Activated CD4-positive, alpha-beta T cell treated with anti-CD3 and anti-CD28 coated beads for 48 hours (primary cell): ENCODE measurements at places on chromosomes 7 and 10.
A peak's percentile ranks its signal among the peaks of the same experiment; 100 is the strongest.

- DNase-seq = no peak
Observed at GRCh38 chr7:155358066-155358947, 60.6 kb downstream of the INSIG1 start.

DNA sequence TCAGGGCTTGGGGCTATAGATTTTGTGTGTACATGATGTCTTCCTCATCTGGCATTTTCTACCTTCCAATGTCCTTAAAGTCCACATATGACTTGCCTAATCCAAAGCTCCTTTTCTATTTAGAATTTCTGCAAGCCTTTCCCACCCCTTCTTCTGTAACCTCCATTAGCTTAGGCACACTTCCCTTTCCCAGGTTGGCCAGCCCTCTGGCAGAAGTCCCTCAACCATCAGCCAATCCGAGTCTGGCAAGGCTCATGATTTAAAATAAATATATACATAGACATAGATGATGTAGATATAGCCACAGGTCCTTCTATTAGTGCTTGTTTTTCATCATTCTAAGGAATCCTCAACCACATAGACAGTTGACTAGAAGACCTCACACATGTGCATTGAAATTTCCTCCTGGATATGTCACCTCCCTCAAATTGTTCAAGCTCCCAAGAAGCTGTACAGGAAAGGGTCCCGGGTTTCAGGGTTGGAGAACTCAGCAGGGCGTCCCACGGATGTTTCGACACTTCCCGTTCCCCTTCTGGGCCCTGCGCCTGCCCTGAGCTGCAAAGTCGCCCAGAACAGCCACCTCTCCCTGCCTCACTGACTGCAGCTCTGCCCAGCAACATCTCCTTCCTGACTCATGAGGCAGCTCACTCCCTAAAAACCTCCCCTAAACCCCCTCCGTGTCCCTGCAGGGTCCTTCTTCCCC, 20.4 kb upstream of the PIK3AP1 start:
- DNase-seq = no peak

DNA sequence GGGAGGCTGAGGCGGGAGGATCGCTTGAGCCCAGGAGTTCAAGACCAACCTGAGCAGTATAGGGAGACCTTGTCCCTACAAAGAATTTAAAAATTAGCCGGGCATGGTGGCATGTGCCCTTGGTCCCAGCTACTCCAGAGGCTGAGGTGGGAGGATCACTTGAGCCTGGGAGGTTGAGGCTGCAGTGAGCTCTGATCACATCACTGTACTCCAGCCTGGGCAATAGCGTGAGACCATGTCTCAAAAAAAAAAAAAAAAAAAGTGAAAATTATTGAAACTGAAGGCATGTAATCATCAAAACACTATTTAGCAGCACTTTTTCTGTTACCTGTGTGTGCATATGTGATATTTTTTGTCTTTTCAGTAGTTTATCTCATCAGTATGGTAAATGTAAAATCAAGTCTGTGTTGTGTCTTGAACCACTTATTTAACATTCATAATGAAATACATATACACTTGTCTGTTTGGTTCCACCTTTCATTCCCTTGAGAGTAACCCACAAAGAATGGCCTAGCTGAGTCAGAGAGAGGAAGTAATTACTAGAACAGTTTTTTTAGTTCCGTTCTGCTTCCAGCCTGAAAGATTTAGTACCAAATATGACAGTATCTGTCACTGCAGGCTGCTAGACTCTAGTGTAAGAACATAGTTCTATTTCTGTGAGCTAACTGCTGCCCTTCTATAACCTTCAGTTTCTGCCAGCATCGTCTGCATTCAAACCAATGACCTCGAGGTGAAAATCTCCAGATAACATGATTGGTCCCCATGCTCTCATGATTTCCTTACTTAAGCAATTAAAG, 68.6 kb downstream of the MMRN2 start:
- no peak for DNase-seq

GRCh38 chr10:3526727-3527501, 258.1 kb downstream of the KLF6 start:
- no peak for DNase-seq

DNA sequence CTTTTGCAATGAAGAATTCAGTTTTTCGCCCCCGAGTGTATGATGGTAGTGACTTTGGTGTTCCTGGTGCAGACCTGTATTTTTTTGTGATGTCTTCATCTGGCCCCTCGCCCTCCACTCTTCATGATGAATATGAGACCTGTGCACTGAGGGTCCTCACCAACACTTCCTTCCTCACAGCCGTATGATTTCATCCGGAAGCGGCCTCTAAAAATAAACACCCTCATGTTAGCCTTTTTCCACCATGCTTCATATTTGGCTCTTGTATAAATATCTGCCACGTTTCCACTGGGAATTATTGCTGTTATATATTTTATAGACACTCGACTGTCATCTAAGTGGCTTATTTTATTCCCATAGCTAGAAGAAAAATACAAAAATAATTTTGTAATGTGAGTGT, 160.4 kb downstream of the MGMT start:
- no peak for DNase-seq

- no peak for DNase-seq
Observed at GRCh38 chr10:33192190-33192589, 142.3 kb downstream of the NRP1 start.

DNA sequence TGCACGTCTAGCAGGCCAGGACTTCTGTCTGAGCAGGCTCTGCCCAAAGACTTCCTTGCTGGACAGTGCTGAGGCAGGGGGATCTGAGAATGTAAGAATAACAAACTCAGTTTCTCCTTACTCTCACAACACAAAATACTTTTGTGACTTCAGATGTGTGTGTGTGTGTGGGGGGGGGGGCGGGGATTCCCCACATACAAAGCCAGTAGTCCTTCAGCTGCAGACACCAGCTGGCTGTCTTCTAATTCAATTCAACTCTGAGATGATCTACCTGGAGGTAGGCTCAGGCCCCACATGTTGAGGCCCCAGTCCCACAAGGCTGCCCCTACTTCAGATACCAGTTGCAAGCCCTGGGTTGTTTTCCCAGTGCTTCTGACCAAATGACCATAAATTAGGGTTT, 4.7 kb upstream of the CXCL12 start:
- DNase-seq = no peak

DNA sequence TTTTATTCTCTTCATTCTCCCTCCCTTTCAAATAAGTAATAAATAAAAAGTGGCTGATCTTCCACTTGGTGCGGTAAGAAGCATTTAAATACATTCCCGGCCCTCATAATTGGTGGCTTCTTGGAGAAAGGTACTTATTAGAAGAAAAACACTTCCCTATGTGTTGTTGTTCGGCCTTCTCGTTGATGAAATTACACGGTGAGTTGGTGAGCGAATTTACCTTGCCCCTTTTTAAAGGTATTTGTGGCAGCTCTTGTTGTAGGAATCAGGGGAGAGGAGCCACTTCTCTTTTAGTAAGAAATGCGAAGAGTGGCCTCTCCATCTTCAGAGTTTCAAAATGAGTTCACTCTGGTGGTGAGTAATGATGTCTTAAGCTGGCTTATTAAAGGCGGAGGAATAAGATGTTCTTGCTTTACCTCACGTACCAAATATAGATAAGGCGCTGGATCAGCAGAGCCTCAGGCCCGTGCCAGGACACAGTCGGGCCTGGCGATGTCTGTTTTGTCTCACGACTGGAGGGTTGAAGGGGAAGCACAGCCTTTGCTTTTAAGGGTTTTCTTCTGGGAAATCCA, 135.9 kb downstream of the CUX1 start:
- DNase-seq = peak; percentile 21

DNA sequence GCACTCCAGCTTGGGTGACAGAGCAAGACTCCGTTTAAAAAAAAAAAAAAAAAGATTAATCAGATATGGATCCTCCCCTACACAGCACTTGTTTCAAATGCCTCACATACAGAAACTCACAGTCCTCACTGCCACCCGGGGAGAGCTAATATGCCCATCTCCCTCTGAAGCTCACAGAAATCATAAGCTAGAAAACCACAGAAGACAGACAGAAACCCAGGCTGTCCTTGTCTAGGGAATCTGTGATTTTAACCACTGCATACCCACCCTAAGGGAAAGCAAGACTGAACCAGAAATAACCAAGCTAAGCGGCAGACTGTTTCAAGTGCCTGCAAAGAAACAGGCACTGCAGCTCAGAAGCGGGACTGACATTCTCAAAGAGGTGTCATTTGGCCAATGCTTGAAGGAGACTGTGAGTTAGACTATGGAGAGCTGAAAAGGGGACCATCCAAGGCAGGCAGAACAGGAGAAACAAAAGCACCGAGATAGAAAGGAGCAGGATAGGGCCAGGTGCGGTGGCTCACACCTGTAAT, 37.6 kb downstream of the SLC37A3 start:
- no peak for DNase-seq

- no peak for DNase-seq
Observed at GRCh38 chr10:132663666-132664365, 122.1 kb downstream of the NKX6-2 start.

- DNase-seq = peak; percentile 86
Observed at GRCh38 chr7:151232917-151233701, 826 bp downstream of the CHPF2 start.

DNA sequence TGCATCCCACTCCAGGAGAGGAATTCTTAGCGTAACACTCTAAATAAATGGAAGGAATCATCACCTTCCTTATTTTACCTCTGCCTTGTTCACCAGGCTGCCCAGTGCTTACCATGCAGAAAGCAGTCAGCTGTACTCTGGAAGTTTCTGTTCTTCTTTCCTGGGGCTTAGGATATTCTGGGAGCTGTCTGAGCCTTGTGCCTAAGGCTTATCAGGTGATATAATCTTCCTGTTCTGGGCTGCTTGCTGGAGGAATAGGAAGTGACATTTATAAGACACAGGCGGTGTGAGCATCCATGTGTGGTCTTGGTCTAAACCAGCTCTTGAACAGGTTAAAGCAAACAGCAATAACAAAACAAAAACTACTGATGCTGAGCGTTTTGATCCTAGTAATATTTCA, 13.5 kb downstream of the KCTD7 start:
- no peak for DNase-seq

- DNase-seq = no peak
Observed at GRCh38 chr10:103396789-103397087, 312 bp downstream of the PDCD11 start.

GRCh38 chr7:37765872-37766525, 82.4 kb upstream of the NME8 start:
- DNase-seq = peak; percentile 7

DNA sequence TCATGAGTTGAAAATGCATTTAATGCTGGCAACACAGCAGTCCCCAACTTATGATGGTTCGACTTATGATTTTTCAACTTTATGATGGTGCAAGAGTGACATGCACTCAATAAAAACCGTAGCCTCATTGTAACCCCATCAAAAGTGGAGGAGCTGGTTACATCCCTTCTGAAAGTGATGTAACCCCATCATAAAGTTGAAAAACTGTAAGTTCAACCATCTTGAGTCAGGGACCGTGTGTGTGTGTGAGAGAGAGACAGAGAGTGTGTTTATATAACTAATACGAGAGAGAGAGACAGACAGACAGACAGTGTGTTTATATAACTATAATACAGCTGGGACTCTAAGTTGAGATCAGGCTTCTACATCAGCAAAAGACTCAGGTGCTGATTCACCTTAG, 21.0 kb downstream of the ANXA11 start:
- no peak for DNase-seq

DNA sequence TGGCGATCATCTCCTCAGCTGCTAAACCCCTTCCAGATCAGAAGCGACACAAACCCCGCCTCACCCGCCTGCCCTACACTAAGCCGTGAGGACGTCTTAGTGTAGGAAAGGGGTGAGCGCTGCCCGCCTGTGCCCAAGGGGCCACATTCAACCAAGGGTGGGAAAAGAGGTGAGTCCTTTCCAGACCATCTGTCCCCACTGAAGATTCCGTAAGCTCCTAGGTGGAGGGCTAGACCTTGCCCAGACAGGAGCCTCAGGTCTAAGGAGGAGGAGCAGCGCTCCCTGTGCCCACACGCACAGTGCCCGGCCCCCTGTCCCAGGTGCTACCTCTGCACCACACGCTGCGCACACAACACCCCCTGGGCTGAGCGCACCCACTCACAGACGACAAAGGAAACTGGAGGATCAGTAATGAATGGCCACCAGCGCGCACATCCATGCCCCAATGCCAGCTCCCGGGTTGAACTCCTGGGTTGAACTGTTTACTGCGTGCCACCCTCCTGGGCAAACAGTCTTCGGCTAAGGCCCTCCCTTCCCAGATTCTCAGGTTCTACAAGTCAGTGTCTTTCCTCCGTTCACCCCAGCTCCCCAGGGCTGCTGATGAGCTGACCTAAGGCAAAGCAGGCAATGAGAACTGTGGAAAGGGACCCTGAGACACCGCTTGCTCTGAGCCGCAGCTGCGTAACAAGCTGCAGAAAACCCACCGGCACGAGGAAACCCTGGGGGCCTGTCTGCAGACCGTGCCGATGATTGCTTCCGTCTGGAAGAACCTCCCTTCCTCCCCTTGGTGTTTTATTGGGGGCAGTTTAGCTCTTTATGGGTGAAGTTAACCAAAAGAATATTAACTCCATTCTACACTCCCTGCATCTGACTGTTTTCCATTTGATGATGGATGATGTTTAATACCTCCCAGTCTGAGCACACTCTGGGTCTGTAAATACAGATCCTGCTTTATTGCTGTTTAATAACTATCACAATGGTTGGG, 185.9 kb downstream of the MAD1L1 start:
- no peak for DNase-seq

GRCh38 chr10:98344589-98345038, 70.4 kb downstream of the PYROXD2 start:
- no peak for DNase-seq

DNA sequence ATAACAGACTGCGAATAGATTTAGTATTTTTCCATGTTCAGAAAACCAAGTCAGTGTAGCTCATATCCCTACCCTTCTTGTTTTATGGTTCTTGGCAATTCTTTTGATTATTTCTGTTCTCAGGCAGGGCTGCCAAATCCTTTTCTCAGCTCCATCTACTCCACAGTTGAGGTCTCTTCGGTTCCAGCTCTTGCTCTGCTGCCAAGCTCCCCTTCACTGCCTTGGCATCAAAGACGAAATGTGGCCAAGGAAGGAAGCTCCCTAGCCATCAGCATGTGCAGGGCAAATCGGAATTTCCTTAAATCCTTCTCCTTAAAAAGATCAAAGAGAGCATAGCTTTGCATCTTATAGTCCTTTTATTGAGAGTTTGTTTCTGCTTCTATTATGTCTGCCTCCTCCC, 116.4 kb upstream of the NOBOX start:
- DNase-seq = no peak

- DNase-seq = no peak
Observed at GRCh38 chr7:15686295-15686956, at the start of gene MEOX2. MEOX2 (minus strand) TSS chr7:15686683; CDS start chr7:15686402, 281 bp downstream.

- no peak for DNase-seq
Observed at GRCh38 chr7:97873606-97874005, 1.4 kb upstream of the ASNS start.

GRCh38 chr7:101419831-101420230, 57.2 kb downstream of the COL26A1 start:
- no peak for DNase-seq
